ENCODE measurements at places on chromosomes 1 and 21.

DNA sequence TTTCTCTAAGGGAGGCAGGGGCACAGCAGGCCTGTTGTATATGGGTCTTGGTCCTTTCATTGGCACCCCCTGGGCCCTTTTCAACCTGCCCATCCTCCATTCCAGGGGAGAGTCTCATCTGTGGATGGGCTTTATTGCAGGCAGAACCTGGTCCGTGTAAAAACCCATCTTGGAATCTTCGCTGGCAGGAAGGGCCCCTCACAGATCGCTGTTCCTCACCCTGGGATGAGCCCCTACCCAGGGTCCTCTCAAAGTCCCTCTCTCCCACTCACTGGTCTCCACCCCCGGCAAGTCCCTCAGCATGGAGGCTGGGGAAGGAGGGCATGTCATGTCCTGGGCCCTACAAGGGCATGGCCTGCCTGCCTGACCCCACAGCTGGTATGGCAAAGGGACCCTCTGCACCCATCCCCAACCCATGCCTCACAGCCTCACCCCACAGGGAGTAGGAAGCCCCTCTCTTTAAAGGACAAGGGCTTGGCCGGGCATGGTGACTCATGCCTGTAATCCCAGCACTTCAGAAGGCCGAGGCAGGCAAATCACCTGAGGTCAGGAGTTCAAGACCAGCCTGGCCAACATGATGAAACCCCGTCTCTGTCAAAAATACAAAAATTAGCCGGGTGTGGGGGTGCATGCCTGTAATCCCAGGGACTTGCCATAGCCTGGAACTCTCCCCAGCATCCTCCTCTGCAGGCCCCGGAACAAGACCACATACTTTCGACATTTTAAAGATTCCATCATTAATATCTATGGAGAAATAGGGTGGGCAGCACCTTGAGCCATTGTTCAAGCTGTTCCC, 13.2 kb upstream of the CDA start:
- no peak for DNase-seq

- DNase-seq, result peak; percentile 56
Observed at GRCh38 chr1:39105061-39105840, 79.1 kb downstream of the NDUFS5 start.

DNA sequence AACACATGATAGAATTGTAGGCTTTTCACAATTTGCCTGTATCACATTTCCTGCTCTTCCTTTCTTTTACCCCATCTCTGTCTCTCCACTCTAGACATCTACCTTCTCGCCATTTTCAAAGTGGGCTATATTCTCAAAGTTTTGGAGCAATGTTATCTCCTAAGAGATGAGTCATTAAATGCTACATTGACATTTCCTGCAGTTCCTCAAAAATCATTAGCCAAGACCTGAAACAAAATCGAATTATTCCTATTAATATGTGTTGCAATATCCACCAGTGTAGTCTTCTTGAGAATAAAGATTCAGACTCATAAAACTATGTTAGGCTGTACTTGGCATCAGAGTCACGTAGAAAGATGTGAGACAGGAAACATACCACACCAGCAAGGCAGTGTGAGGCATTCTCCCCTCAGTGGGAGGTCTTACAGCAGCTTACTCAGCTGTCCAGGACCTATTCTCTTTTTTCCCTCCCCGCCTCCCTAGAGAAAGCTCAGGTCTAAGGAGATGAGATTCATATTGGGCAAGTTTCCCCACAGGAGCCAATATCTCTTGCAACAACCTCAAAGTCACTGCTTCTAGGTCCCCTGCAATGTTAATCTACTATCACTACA, 38.8 kb downstream of the FRRS1 start:
- no peak for DNase-seq

- peak; percentile 93 for DNase-seq
Observed at GRCh38 chr1:109282952-109283747, at the start of gene PSRC1. Gene PSRC1, minus strand, starts transcription at chr1:109283145.

GRCh38 chr1:87810166-87810565, 481.5 kb downstream of the LMO4 start:
- no peak for DNase-seq

DNA sequence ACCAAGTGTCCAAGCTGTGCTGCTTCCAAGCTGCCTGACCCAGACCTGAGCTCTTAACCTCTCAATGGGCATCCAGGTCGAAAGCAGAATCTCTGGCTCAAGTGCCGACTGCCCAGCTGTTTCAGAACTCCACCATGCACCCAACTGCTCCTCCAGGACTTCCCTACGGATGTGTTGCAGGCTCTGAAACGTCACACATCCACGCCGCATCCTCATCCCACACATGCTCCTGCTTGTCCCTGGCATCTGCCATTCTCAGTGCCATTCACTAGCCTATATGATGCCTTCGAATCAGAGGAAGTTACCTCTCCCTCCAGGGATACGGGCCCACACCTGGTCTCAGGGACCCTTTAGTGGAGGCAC, 11.2 kb downstream of the PDZK1IP1 start:
- no peak for DNase-seq

- no peak for DNase-seq
Observed at GRCh38 chr1:60620087-60620486, 462.3 kb upstream of the NFIA start.

GRCh38 chr21:29741761-29742160, 198.0 kb downstream of the GRIK1 start:
- no peak for DNase-seq

DNA sequence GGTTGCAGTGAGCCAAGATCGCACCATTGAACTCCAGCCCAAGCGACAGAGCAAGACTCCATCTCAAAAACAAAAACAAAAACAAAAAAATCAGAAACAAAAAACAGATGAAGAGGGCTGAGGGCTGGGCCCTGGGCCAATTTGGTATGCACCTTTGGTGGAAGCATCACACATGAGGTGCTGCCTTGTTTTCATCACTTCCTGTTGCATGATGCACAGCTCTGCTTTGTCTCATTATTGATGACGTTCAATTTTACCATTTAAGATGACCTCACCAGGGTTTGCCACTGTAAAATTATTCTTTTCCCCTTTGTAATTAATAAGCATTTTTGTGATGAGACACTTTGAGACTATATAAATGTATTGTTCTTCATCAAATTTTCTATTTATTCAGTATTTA, 9.8 kb upstream of the IFNAR2 start:
- no peak for DNase-seq

DNA sequence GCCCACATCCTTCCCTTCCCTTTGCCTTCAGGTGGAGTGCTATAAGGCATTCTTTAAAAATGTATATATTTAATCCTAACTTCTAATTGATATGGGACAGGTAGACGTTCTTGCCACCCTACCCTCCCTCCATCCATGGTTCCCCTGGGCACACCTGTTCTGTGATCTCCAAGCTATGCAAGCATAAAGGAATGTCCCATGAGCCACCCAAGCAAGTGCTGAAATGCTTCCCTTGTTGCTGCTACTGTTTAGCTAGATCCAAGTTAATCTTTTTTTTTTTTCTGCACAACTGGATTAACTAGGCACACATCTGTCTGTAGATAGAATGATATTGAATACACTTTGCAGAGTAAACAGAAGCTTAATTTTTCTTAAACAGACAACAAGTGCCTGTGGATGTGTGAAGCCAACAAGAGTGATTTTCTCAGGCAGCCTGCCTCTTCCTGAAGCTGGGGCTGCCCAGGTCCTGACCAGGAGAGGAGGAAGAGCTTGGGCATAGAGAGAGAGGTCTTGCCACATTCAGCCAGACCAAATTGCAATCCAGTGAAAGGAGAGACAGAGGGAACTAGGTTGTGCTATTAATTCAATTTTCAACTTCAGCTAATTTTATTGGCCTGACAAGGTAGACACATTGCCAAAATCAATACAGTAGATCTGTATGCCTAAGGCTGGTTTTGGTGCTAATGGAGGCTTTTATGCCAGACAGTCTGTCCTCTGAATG, 28.2 kb upstream of the ATP1B1 start:
- no peak for DNase-seq

DNA sequence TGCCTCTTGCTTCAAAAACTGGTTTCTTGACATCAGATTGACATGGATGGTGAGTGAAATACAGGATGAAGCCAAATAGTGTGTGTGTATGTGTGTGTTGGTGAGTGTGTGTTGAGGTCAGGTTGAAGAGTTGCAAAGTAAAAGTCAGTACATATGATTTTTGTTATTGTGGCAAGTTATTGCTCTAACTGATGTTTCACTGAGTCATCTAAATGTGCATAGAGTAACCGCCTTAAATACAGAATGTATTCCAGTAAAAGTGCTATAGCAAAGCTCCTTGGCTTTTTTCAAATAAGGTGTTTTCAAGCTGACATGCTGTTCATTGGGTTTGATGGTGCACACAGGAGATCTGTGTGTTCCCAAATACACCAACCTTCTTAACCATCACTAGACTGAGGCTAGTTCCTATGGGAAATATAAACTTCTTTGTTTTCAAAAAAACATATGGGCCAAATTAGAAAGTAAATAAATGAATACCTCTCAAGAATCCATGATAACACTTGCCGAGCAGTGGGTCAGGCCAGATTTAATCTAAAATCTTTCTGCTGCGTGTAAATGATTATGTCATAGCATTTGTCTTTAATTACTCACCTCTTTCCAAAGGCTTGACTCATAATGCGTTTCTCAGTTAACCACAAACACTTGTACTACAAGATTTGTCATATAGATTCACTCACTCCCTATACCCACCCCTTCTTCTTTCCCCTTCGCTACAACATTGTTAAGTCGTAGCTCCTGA, 151.1 kb downstream of the LYPLAL1 start:
- no peak for DNase-seq

DNA sequence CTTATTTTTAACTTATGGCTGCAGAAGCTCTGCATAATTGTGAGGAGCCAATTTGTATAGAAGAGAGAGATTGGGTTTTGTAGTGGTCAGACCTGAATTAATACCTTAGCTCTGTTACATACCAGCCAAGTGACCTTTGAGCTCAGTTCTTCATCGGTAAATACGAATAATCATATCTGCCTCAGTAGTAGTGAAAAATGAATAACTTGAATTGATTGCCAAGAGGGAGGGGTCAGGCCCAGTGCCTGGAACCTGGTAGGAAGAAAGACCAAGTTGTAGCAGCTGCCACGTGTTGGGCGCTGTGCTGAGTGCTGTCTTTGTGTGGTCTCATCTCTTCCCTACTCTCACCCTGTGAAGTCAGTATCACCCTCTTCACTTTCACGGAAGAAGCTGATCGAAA, 247.5 kb downstream of the PBX1 start:
- no peak for DNase-seq

- DNase-seq, result no peak
Observed at GRCh38 chr1:10128101-10128765, 82.1 kb upstream of the KIF1B start.

GRCh38 chr1:19202396-19202795, 7.7 kb downstream of the UBR4 start:
- DNase-seq, result no peak

DNA sequence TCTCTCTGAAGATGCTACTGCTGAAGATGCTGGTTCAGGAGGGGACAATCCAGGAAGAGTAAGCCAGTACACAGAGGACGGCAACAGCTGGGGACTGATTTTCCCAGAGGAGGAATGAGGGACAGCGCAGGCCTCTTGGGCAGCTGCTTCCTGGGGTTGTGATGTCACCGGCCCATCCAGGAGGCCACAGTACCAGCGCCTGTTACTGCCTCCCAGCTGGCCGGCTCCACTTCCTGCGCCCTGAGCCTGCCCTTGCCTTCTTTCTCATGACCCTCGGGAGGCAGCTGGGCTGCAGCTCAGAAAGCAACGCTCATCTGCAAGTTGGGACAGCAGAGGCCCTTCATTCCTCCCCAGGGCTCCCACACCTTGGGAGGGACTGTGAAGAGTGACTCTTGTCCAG, 21.9 kb upstream of the ID3 start:
- DNase-seq, result no peak

DNA sequence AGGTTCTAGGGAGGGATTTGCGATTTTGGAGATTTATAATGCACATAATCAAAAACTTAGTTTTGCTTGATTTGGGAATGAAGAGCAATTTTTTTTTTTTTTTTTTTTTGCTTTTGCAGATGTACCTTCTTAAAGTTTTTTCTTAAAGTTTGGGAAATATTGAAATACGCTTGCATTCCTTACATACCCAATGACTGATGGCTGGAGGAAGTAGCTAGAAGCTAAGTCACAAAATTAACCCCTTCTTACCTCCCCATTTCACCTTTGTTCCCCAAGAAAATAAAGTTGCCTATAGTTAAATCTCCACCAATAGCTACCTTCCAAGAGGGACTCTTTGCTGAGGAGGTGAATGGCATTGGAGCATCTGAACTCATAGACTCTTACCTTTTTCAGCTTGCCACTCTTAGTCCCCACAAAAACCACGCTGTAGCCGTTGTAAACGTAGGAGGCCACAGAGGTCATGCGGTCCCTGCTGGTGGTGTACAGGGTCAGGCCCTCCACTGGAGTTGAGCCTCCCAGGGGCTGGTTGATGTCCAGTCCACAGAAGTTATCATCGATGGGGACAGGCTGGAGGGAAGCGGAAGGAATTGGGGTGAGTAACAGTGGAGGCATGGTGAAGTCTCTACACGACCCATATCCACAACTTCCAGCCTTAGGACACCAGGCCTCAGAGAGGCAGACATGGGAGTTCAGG, 34.1 kb downstream of the PLXNA2 start:
- no peak for DNase-seq

DNA sequence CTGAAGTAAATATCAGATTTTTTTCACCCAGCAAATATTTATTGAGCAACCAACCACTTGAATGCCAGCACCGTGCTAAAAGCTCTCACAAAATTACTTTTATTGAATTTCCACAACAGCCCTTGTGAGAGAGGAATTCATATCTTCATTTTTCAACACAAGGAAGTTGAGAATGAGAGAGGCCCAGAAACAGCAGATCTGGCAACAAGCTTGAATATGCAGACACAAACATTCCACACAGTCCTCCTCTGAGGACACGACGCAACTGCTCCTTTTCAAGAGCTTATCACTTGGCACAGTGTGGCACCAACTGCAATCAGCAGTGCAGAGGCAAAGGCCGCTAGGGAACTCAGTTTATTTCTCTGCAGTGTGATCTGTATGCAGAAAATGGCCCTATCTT, 32.2 kb upstream of the IFNAR2 start:
- DNase-seq, result no peak

GRCh38 chr1:44244986-44245385, 31.7 kb downstream of the DMAP1 start:
- no peak for DNase-seq

DNA sequence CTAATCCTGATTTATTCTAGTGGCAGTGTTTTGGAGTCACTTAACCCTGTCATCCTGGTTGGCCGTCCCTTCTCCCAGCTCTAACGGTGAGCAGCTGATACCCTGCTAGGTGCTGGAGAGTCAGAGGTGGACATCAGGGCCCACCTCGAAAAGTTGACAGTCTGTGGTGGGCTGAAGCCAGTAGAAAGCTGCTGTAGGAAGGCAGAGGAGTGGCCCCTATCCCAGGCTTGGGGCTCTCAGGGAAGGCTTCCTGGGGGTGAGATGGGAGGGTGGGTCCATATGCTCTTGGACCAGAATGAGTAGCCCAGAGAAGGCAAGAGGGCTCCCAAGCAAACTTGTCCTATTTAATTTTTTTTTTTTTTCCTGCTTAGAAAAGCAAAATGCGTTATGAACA, 475 bp upstream of the RPL5 start:
- no peak for DNase-seq

All from mesothelial cell of epicardium (in vitro differentiated cells).